Thymus (tissue), 14 donors: ENCODE measurements at places on chromosomes 4 and X. TPM values are rescaled to one million over a fixed set of nuclear protein-coding genes. Genes with fewer than 3 reads are reported as not detected.

DNA sequence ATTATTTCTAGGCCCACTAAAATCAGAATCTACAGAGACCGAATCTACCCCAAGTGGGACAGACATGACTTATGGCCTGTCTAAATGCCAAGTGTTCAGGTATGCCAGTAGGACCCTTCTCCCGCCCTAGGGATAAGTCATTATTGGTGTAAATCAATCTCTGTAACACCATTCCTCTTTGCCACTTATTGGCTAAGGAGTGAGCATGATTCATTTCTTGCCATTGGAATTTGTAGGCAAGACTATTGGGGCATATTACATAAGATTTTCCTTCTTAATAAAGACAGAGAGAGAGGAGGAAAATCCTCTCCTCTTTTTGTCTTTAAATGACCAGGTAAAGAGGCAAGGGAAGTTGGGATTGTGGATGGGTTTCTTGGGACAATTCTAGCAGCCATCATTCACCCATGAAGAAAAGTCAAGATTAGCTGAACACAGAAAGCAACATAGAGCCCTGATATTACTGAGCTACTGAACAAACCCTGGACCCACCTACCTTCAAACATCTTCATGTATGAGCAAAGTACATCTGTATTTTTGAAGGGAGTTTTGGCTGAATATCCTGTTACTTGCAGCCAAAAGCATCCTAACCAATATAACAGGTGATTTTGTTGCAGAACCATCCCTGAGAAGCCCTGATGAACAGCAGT is 2.6 kb downstream of the SLC9B2 start:
- DNase-seq = no peak

GRCh38 chr4:43224559-43224958 is 332.0 kb downstream of the GRXCR1 start:
- no peak for DNase-seq

Gene VCX2
- not detected for total RNA-seq

DNA sequence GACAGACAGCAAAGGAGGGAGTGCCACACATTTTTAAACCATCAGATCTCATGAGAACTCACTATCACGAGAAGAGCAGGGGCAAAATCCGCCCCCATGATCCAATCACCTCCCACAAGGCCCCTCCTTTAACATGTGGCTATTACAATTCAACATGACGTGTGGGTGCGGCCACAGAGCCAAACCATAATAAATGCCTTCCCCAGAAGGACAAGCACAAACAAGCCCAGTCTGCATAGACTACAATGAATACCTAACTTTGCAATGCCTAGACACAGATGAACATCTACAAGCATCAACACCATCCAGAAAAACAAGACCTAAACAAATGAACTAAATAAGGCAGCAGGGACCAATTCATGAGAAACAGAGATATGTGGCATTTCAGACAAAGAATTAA is 12.3 kb downstream of the ETDA start:
- DNase-seq = no peak

DNA sequence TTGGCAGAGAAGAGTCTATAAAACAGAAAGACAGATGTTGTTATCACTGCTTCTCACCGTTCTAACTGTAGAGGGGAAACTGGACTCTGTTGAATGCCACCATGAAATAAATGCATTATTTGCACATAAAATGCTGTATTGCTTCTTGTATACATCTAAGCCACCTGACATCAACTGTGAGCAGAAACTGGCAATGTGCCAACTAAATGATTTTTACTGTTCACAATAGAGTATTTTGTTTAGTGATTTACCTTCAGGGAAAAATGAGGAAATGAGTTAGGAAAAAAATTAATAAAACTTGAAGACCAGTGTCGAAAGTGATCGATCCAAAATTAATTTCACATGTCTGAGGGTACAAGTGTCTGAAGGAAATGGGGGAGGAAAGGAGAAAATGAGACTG is 65.9 kb upstream of the TNIP3 start:
- no peak for DNase-seq

GRCh38 chr4:83335701-83336100 is 1.1 kb upstream of the HPSE start:
- DNase-seq = no peak

DNA sequence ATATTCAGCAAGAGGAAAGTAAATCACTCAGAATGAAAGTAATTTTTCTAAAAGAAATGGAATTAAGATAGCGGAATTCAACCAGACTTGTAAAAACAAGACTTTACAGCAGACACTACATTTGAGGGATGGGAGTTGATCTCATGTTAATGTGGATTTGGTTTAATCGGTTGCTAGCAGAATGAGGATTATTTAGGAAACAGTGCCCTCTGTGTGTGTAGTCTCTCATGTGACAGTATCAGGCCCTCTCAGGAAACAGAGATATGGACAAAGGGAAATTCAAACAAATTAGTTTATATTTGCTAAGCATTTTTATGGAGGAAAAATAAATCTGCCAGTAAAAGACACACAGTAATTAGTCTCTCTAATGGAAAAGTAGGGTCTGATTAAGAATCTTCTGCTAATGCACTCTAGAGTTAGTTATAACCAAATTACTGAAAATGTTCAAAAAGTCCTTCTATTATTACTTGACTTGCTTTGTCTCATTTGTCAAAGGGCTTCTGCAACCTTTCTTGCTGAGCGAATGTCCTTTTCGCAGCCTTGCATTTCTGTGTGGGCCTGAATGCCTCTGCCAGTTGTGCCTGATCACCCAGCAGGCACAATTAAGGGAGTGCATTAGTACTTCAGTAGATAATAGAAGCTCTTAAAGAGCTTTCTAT is 1282.3 kb upstream of the TENM3 start:
- no peak for DNase-seq

Gene IL15
- total RNA-seq = 9.1 TPM

Gene RELL1
- 17.2 TPM for total RNA-seq

DNA sequence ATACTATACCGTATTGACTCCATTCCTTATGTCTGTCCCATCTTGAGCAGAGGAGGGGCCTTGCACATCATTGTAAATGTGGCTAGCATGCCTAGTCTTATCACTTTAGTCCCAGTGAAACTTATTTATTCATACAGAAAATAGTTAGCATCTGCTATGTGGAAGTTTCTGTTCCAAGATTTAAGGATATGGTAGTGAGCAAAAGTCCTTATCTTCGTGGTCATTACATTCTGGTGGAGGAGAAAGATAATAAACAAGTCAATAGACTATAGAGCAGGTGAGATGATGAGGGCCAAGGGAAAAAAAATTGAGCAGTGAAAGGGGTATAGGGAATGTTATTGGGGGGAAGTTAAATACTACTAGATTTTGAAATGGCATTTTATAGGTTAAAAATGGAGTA is 63.4 kb upstream of the PRRG3 start:
- DNase-seq = no peak

GRCh38 chrX:38923451-38923969 is 122.3 kb downstream of the MID1IP1 start:
- DNase-seq = no peak

Gene ALB
- total RNA-seq = 7.5 TPM

GRCh38 chrX:69154051-69154450 is 11.2 kb downstream of the PJA1 start:
- no peak for DNase-seq

DNA sequence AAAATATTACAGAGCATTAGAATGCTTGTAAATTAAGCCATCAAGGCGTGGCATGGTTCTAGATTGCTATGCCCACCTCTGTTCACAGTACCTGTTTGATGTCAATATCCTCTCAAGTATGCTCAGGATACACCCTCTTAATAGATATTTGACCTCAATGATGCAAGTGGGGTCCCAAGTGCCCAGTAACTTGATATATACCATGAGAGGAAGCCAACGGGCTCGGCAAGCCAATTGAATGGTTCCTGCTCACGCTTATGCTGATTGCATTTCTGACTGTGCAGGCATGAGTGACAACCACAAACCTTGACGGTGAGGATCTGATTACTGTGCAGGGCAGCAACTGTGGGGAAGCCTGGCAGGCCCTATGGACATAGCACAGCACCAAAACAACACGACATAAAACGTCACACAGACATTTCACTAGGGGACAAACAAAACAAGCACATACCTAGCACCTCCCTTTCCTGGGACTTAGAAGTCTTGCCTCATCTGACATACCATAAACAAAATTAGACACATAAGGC is 179.1 kb upstream of the ETNPPL start:
- no peak for DNase-seq

Gene FAM9C
- total RNA-seq = not detected

Gene CXCL6
- 0.85 TPM for total RNA-seq

DNA sequence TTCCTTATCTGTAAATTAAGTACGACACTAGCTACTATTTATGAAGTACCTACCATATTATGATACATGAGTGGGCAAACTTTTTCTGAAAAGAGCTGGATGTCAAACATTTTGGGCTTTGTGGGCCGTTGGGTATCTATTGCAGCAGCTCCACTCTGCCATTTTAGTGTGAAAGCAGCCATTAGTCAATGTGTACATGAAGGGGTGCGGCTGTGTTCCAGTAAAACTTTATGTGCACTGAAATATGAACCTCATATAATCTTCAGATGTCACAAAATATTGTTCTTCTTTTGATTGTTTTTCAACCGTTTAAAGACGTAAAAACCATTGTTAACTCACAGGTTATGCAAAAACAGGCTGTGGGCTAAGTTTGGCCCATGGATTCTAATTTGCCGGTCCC is 14.1 kb downstream of the PRPS2 start:
- no peak for DNase-seq

Gene ADGRA3
- 11.2 TPM for total RNA-seq

Gene FIP1L1
- total RNA-seq = 66.4 TPM

GRCh38 chr4:186584912-186585311 is 29.5 kb upstream of the MTNR1A start:
- no peak for DNase-seq

GRCh38 chr4:185127021-185127925 is 15.8 kb upstream of the SLC25A4 start:
- DNase-seq = no peak

GRCh38 chr4:70844180-70844579 is 4.5 kb upstream of the GRSF1 start:
- DNase-seq = no peak

Gene PAK3
- total RNA-seq = 1.4 TPM

Gene PPARGC1A
- total RNA-seq = 1.4 TPM

DNA sequence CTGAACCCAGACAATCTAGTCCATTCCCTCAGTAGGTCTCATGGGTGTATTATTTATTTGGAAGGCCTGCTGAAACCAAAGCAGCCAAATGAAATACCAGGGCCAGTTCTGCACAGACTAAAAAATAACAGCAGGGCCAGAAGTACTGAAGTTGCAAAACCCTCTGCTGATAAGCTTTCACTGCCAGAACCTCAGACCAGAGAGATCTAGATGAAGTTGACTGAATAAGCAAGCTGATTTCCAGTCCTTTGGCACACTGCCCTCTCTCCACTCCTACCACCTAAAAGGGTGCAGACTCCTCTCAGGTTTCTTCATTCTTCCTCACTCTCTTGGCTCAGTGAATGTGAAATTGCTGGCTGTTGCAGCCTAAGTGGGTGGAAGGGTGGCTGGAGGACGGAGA is 276.7 kb upstream of the KLF3 start:
- DNase-seq = no peak

DNA sequence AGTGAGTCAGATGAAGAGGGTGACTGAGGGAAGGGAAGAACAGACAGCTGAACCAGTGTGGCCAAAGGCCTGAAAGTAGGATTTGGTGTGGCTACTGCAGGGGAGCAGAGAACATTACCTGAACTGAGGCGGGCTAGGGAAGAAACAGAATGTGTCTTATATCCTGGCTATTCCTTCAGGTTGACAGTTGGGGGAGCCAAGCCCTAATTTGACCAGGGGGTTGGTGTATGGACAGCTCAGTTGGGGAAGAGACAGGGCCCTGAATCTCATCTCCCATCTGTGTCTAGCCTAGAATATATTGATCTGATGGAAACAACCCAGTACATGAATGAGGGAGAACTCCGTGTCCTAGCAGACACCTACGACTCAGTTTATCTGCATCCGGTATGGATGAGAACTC is 4.2 kb downstream of the HDAC6 start:
- DNase-seq = no peak

GRCh38 chrX:10502961-10503360 is 117.4 kb downstream of the MID1 start:
- DNase-seq = no peak

GRCh38 chr4:114116861-114117260 is 137.4 kb upstream of the ARSJ start:
- DNase-seq = no peak

DNA sequence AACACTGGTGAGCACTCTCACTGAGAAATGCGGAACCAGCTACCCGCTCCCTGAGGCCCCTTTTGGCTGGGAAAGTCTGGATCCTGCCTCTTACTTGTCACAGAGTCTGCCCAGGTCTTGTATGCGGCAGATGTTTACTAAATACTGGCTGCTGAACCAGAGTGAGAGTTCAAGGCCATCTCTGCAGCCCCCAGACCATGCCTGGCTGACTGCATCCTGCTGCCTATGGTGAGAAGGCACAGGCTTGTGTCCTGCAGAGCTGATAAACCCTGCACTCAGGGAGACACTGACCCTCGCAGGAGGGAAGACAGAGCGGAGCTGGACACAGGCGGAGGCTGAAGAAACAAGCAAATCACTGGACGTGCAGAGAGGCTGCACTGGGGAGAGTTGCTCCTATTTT is 46.5 kb downstream of the JAKMIP1 start:
- DNase-seq = no peak

DNA sequence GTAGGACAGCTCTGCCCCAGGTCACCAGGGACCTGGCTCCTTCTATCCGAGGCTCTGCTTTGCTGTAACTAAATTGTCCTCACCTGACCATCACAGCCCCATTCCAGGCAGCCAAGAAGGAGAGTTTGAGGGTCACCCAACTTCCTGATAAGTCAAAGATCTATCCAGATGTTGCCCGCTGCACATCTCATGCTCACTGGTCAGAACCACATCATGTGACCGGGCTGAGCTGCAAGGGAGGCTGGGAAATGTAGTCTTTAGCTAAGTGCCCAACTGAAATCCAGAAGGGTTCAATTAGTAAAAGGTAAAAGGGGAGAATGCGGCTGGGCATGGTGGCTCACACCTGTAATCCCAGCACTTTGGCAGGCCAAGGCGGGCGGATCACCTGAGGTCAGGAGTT is 18.4 kb downstream of the HMX1 start:
- DNase-seq = no peak

Gene DOK7
- total RNA-seq = 0.33 TPM

Gene BGN
- 3.4 TPM for total RNA-seq

GRCh38 chr4:188201851-188202250 is 62.6 kb downstream of the TRIML1 start:
- no peak for DNase-seq
